ENCODE measurements at places on chromosomes 4 and X.
A peak's percentile ranks its signal among the peaks of the same experiment; 100 is the strongest.

DNA sequence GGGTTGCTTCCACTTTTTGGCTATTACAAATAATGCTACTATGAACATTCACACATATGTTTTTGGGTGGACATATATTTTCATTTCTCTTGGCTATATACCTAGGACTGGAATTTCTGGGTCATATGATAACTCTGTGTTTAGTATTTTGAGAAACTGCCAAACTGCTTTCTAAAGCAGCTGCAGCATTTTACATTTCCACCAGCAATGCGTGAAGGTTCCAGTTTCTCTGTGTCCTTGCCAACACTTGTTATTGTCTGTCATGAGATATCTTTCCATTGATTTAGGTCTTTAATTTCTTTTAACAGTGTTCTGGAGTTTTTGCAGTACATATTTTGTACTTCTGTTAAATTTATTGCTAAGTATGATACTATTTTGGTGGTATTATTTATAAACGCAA lies 48.3 kb downstream of the CLCN5 start:
- no peak for DNase-seq

- no peak for DNase-seq
Measured at GRCh38 chr4:24279911-24280375, 304.4 kb downstream of the DHX15 start.

GRCh38 chr4:23130845-23131244 lies 438.1 kb downstream of the GBA3 start:
- no peak for DNase-seq

- DNase-seq, result peak; percentile 6
Measured at GRCh38 chr4:78293821-78294301, 236.7 kb downstream of the FRAS1 start.

- DNase-seq, result no peak
Measured at GRCh38 chr4:21790438-21791029, 158.0 kb downstream of the KCNIP4 start.
